ENCODE measurements at places on chromosomes 13 and 19.
A peak's percentile ranks its signal among the peaks of the same experiment; 100 is the strongest.

- DNase-seq, result no peak
Measured at GRCh38 chr13:109870696-109871370, 84.5 kb upstream of the IRS2 start.

DNA sequence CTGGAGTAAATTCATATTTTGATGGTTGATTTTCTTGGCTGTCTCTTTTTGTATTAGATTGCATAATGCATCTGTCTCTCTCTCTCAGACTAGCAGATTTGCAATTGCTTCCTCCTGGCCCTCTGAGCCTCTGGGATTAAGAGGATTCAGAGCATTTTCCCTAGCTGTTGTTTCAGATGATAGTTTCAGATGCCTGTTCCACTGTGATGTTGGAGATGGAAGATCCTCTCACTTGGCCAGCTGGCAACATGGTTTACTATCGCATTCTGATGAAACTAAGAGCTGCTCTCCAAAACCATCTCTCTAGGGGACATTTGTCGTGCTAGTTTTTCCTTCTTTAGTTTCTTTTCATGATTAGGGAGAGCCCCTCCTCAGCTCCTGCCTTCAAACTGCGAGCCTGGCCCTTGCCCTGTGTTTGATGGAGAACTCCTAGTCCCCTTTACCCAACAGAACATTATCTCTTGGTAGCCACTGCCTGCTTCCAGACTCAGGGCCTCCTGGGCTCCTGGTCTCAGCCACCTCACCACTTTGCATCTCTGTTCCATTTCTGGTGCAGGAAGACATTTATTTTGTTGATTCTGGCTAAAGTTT lies 244.6 kb downstream of the B3GLCT start:
- no peak for DNase-seq

- no peak for DNase-seq
Measured at GRCh38 chr13:46593398-46593797, 40.4 kb downstream of the LRCH1 start.

DNA sequence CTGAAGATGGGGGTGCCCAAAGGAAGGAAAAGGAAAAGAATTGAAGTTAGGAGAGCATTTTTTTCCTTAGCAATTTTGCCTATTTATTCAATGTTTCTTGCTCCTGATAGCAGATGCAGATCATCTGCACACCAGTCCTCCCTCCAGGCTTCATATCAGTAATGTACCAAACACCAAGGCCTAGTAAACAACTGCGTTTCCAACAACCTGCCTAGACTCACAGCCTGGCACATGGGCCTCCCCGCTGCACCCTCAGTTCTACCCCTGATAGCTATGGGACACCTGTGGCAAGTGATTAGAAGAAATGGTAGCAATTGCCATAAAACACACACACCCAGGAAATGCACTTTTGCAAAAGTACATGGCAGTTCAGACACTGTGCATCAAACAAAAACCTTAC lies 30.4 kb upstream of the HMGB1 start:
- no peak for DNase-seq

- no peak for DNase-seq
Measured at GRCh38 chr13:49694446-49694845, 3.2 kb upstream of the EBPL start.

- peak; percentile 77 for DNase-seq
Measured at GRCh38 chr19:14006766-14007562, 844 bp upstream of the RFX1 start.

DNA sequence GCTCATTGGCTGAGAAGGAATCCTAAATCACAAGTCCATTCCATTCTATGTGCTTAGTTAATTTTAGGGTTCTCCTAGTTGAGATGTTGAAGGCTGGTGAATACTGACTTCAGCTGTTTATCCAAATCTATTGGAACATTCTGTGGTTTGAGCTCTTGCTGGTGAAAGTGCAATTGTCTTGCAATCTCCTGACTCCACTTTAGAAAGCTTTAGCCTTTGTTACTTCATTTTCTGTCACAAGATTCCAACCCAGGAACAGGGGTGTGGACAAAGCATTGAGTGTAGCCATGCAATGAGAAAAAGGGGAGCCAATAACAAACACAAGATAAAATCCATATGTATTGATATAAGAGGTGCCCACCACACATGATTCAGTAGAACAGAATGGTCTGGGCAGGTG lies 15.0 kb downstream of the CEACAM21 start:
- no peak for DNase-seq

Measured in Calu3 (cell line).